Kidney (tissue), 22 donors: ENCODE measurements at places on chromosomes 1 and 21. TPM values are rescaled to one million over a fixed set of nuclear protein-coding genes. Genes with fewer than 3 reads are reported as not detected.

DNA sequence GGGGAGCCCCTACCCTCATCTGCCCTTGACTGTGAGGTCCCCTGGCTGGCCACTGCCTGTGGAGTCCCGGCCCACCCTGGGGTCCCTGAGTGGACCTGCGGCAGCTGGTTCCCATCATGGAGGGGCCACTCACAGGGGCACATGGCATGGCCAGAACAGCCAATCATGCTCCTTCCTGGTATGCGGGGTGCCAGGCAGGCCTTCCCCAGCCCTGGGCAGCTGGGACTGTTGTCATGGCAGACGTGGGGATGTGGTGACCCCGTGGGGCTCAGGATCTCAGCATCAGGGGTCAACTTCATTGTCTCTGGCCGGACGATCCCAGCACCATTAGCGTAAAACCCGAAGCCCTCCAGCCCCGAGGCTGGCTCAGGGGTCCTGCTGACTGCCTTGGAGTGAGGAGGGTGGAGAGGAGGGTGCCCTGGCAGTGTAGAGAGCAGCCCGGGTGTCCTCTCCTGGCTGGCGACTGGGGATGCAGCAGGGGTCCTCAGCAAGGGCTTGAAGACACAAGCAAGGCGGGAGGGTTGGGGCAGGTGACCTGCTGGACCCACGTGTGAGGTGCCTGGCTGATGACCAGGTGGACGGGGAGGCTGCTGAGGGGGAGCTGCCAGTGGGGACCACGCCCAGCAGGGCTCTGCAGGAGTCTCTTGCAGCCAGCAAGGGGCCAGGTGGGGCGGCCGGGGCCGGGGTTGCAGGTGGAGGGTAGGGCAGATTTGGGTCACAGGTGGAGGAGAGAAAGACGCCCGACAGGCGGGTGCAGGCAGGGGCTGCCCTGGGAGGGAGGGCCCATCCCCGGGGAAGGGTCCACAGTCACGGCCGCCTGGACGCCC is 45.1 kb downstream of the TRIM11 start:
- no peaks in the 10 kb centered on the region for H3K4me1 ChIP-seq
- H3K36me3 ChIP-seq = no peaks in the 10 kb centered on the region
- H3K27ac ChIP-seq = no peak overlapping the region
- DNase-seq = no peak
- no peaks in the 10 kb centered on the region for H3K27me3 ChIP-seq
- H3K4me3 ChIP-seq = no peak overlapping the region

DNA sequence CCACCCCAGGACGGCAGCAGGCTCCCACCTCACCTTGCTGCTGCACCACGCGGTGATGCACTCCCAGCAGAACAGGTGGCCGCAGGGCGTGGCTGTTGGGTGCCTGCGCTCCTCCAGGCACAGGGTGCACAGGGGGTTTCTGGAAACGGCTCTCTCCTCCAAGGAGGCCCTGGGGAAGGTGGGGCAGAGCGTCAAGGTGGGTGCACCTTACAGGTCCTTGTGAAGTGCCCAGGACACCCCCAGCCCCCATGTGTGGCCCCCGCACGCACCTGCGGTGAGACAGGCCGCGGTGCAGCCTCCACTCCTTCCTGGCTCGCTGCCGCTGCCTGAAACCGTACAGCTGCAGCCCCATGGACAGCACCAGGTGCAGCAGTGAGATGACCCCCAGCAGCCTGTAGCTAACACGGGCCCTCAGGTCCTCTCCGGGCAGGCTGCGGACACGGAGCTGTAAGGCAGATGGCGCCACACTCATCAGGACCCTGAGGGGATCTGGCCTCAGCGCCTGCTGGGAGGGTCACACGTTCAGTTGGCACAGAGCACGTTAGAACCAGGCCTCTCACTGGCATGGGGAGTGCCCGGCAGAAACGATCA is 5.8 kb downstream of the PEX10 start:
- no peak overlapping the region for H3K4me3 ChIP-seq
- H3K27me3 ChIP-seq = no peaks in the 10 kb centered on the region
- DNase-seq = no peak
- H3K36me3 ChIP-seq = peaks cover 18% of the 10 kb centered on the region
- H3K27ac ChIP-seq = no peak overlapping the region
- peaks cover 4% of the 10 kb centered on the region for H3K4me1 ChIP-seq

Gene LMX1A
- total RNA-seq = not detected

Gene GPR3
- total RNA-seq = 0.38 TPM

DNA sequence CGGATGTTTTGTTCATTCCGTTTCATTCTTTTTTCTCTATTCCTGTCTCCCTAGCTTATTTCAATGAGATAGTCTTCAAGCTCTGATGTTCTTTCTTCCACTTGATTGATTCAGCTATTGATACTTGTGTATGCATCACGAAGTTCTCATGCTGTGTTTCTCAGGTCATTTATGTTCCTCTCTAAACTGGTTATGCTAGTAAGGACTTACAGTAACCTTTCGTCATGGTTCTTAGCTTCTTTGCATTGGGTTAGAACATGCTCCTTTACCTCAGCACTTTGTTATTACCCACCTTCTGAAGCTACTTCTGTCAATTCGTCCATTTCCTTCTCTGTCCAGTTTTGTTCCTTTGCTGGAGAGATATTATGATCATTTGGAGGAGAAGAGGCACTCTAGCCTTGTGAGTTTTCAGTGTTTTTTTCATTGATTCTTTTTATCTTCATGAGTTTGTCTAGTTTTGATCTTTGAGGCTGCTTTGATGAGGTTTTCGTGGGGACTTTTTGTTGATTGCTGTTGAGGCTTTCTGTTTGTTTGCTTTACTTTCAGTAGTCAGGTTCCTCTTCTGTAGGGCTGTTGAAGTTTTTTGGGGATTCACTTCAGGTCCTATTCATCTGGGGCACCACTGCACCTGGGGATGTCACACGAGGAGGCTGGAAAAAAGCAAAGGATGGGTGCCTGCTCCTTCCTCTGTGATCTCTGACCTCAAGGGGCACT is 496.9 kb upstream of the LRRC7 start:
- DNase-seq = no peak
- no peaks in the 10 kb centered on the region for H3K27me3 ChIP-seq
- no peak overlapping the region for H3K4me3 ChIP-seq
- no peaks in the 10 kb centered on the region for H3K4me1 ChIP-seq
- no peak overlapping the region for H3K27ac ChIP-seq
